NCI-H187 treated with DMSO at 0.1 percent for 48 hours (cell line): ENCODE measurements at places on chromosomes 2 and 18.

GRCh38 chr2:46643493-46643892 lies 164.1 kb downstream of the TMEM247 start:
- no peak for DNase-seq

DNA sequence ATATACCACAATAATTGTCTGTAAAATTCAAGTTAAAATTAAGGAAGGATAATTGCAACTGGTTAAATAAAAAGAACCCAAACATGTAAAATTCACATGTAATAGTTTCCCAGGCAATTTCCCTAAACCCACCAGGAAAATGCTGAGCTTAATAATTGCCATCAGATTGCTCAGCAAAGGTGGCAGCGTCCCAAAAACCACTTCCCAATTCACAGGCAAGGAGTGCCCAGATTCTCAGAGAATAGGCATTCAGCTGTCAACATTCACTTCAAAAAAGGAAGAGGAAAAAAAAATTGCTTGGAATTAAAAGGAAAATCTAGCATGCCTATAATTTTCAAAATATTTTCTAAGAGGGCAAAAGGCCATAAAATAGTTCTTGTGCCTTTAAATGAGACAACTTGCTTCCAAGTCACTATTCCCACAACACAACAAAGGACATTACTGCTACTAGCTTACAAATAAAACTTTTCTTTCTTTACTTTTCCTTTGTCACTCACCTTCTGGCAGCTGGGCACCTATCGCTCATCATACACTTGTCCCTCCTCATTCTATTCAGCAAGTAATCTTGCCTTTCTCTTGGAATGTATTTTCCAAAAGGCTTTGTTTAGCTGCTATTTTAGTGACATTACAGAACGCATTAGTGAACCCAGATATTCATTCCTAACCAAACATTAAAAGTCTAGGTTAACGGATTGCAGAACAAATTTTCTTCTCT lies 15.2 kb downstream of the SRBD1 start:
- no peak for DNase-seq

GRCh38 chr18:79890674-79891073 lies 60.8 kb downstream of the SLC66A2 start:
- DNase-seq = no peak

- DNase-seq = no peak
Observed at GRCh38 chr2:62785216-62785615, 79.7 kb downstream of the EHBP1 start.

DNA sequence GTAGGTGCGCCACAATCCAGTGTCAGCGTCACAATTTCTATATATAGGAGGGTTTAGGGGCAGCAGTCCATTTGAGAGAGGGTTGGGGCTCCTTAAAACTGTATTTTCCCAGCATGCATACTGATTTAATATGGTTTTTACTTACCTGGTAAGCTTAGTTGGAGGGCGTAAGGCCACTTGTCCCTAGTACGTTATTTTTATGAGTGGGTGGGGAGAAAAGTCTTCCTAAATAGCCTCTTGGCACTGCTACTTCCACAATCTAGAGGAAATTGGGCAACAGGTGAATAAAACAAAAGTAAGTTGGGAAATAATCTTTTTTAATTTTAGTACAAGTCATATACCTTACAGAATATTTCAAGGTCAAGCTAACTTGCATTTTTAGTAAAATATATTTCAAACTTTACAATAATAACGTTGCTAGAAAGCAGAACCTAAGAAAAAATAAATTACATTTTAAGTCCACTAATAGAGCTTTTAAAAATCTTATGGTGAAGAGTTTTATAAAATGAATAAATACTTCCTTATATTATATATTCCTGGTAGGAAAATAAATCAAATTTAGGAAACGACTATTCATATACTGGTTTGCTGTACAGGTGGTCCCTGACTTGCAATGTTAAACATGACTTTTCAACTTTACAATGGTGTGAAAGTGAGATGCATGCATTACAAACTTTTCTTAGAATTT lies 20.9 kb downstream of the DHRS9 start:
- DNase-seq = no peak

GRCh38 chr2:28390241-28390745 lies 2.4 kb upstream of the FOSL2 start:
- no peak for DNase-seq

- no peak for DNase-seq
Observed at GRCh38 chr2:114789989-114790388, 347.5 kb downstream of the DPP10 start.

GRCh38 chr2:47640356-47640755 lies 142.6 kb upstream of the MSH6 start:
- no peak for DNase-seq

- DNase-seq = no peak
Observed at GRCh38 chr2:165518611-165519010, 49.1 kb downstream of the CSRNP3 start.

- DNase-seq = no peak
Observed at GRCh38 chr18:29540548-29540947, 1363.6 kb upstream of the CDH2 start.

DNA sequence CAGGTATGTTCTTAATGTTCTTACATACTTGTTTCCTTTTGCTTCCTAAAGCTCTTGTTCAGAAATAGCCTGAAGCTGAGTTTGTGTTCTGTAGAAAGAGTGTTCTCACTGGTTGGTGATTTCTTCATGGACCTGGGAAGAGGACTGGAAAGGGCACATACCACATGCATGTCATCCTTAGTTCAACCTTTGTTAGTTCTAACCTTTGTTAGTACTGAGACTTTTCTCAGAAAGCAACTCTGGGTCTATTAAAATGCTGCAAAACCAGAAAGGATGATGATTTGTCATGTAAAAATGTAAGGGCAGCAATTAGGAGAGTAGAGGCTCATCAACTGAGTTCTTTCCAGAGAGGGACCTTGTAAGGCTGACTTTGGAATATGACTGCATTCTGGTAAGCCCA lies 2.5 kb upstream of the FAP start:
- DNase-seq = no peak

DNA sequence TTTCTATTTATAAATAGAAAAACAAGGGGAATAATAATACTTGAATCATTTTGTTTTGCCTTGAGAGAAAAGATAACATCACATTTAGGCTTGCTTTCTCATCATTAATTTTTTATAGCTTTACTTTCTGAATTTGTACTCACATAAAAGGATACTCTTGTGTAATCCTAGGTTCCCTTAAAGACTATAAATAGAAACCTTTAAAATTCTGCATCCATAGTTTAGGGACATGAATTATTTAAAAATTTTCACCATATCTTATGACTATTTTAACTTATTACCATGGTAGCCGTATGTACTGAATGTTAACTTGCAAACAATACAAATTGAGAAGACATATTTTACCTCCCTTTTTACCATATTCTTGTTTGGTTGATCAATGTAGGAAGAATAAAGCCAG lies 143.5 kb upstream of the CWC22 start:
- DNase-seq = no peak

DNA sequence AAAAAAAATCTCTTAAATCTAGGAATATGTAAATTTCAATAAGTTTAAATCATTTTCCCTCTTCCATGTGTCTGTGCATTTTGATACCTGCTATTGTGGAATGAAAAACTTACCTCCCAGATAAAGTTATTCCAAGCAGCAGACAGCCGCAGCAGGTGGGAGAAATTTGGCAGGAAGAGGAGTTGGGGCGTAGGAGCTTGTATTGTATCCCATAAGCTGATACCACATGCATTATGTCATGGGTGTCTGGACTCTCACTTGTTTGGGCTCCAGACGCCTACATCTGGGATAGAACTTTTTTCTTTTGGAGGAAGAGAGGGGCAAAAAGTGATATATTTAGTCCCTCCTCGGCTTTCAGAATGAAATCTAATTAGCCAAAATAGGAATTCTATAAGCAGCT lies 59.3 kb upstream of the TCF4 start:
- no peak for DNase-seq

- no peak for DNase-seq
Observed at GRCh38 chr2:44936715-44937687, 4.5 kb upstream of the SIX3 start.

- DNase-seq = no peak
Observed at GRCh38 chr2:133062931-133063665, 393.1 kb upstream of the LYPD1 start.

- DNase-seq = no peak
Observed at GRCh38 chr2:45343251-45344017, 267.6 kb downstream of the SRBD1 start.

- no peak for DNase-seq
Observed at GRCh38 chr2:186523791-186524190, 37.7 kb downstream of the ZC3H15 start.

GRCh38 chr2:238055841-238056240 lies 5.0 kb upstream of the SCLY start:
- DNase-seq = no peak

GRCh38 chr2:150806336-150806735 lies 318.9 kb upstream of the RND3 start:
- no peak for DNase-seq

DNA sequence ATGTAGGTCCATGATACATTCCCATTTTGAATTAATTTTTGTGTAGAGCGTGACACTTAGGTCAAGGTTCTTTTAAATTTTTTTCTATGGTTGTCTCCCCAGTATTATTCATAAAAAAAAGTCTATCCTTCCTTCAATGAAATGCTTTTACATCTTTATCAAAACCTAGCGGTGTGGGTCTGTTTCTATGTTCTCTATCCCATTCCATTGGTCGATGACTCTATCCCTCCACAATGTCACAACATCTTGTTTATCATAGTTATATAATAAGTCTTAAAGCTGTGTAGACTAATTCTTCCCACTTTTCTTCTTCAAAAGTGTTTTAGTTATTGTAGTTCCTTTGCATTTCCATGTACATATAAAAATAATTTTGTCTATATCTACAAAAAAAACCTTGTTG lies 47.2 kb upstream of the GPR17 start:
- no peak for DNase-seq
